ENCODE measurements at places on chromosomes 3 and 15.
A peak's percentile ranks its signal among the peaks of the same experiment; 100 is the strongest.

GRCh38 chr3:133754973-133755828, 9.0 kb downstream of the TF start:
- no peak for DNase-seq

GRCh38 chr3:184334470-184335158, 2.8 kb upstream of the FAM131A start:
- DNase-seq, result no peak

GRCh38 chr3:55549177-55549576, 62.1 kb upstream of the WNT5A start:
- DNase-seq, result no peak

DNA sequence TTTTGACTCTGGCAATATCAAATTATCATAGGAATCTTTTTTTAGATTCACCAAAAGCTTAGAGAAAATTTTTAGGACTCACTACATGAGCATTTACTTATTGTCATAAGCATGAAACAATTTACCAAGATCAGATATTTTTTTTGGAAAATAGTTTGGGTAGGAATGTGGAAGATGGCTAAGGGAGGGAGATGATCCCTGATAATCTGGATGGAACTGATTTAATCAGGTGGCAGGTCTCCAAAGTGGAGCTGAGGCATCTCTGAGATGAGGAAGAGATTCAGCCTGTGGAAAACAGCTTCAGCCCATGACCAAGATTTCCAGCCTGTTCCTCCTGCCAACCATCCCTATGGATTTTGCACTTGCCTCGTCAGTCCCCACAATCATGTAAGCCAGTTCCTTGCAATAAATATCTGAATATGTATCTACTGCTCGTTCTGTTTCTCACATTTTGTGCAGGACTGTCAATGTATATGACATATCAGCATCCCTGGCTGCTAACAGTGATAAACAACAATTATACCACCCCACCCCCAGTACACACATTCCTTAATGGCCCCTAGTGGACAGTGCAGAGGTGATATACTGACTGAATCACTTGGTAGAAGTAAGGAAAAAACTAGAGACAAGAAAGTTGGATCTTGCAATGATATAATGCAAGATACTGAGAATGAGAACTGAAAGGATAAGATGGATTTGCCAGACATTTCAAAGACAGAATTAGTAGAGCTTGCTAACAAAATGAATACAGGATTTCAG, 183.8 kb downstream of the NEK10 start:
- no peak for DNase-seq

DNA sequence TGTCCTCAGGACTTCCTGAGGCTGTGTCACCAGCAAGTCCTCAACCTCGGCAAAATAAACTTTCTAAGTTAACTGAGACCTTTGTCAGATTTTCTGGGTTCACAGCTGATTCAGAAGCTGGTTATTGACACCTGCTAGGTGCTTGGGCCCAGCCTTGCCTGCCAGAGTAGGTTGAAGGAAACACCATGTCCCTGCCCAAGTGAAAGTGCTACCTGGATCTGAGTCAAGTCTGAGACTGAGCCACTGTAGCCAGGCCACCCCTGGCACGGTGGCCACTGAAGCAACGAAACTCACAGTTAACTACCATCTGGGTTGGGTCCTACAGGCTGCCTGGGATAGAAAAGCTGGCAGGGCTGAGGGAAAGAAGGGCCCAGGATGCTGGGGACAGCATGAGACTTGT, 8.2 kb downstream of the HYAL2 start:
- DNase-seq, result no peak

GRCh38 chr3:45204136-45204535, 22.0 kb downstream of the TMEM158 start:
- no peak for DNase-seq

DNA sequence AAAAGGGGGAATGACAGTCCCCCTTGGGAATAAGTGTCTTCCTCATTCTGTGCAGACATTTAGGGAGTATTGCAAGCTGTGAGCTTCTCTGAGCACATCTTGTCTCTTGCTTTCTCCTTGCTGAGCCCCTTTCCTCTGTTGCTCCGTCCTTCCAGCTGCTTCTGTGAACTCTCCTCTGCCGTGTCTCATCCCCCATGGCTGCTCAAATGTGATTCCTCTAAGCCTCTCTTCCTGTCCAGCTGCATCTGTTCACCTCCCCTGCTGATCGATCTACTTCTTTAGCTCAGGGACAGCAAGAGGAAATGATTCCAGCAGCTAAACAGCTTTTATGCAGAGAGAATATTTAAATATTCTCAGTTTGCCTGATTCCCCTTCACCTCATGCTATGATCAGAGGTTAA, 328.0 kb upstream of the DNAJC19 start:
- peak; percentile 16 for DNase-seq

DNA sequence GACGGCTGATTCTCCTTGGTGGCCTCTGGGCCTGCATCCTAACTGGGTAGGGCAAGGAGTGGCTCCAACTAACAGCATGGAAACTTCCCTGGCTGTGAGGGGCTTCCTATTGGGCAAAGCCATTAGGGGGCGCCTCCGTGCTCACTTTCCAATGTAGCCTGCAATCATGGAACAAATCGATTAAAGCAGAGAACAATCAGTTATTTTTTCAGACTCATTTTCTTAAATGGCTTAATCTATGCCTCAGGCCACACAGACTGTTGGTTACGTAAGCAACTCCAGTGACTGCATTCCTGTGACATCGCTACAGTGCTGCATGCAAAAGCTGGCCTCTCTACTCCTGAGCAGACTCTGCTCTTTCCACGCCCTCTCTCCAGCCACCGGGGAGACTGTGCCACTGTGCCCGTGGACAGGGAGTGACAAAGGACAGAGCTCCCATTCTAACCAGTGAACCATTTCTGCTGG, 278.9 kb downstream of the KLF13 start:
- no peak for DNase-seq

- no peak for DNase-seq
Measured at GRCh38 chr3:35426366-35426958, 212.9 kb upstream of the ARPP21 start.

DNA sequence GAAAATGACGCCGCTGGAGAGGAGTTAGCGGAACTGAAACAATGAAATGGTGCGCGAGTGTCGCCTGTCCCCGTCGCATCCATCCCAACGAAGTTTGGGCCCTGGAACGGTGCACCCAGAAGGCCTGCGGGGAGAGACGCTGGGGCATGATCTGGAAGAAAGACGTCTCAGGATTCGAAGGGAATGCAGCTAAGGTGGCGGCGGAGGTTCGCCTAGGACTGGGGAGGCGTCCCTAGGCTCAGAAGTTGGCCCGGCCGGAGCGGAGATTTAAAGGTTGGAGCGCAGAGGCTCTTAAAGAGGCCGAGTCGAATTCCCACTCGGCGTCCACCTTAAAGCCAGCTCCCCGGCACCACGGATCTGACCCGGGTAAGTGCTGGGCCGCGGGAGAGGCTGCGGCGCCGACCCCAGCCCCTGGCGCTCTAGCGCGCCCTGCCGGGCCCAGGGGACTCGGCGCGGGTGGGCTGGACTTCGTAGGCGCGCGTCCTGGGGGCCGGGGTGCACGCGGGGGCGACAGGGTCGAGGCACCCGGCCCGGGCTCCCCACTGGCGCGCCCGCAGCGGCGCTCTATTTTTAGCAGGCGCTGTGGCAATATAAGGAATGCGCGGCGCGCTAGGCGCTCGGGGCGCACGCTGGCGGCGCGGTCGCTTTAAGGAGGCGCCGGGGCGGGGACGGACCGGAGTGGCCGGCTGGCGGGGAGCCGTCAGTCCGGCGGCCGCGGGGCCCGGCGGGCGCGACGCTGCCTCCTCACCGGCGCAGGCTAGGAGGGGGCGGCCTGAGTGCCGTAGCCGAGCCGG, at the start of gene MRAS:
TSS of gene MRAS (plus strand) at position 620 of the 794 bp plus-strand sequence. CDS start 24,305 bp downstream, outside the sequence.
- DNase-seq, result no peak
